CD4-positive, alpha-beta T cell (primary cell): ENCODE measurements at places on chromosomes 12 and 14. TPM values are rescaled to one million over a fixed set of nuclear protein-coding genes. Genes with fewer than 3 reads are reported as not detected.
A peak's percentile ranks its signal among the peaks of the same experiment; 100 is the strongest.

- H3K36me3 ChIP-seq = peaks cover 6% of the 10 kb centered on the region
- peak overlapping the region; percentile 89 for H3K27ac ChIP-seq
- no peaks in the 10 kb centered on the region for H3K27me3 ChIP-seq
- H3K4me3 ChIP-seq = peak overlapping the region; percentile 98
Measured at GRCh38 chr14:58200480-58200841, 512 bp downstream of the ACTR10 start.

DNA sequence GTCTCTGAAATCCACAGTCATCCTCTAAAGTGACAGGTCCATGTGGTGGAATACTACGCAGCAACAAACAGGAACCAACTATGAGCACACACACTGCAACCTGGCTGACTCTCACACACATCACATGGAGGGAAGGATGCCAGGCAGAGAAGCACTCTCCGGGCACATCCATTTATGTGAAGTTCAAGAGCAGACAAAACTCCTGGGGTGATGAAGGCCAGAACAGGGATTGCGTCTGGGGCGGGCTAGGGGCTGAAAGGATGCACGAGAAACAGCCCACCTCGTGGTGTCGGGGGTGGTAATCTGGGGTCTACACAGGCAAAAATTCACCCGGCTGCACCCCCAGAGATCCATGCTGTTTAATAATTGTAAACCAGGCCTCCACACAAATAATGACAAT is 100.2 kb downstream of the DICER1 start:
- H3K36me3 ChIP-seq = no peaks in the 10 kb centered on the region
- H3K27ac ChIP-seq = no peak overlapping the region
- H3K4me1 ChIP-seq = peaks cover 6% of the 10 kb centered on the region
- no peak overlapping the region for H3K4me3 ChIP-seq

- no peak overlapping the region for H3K27ac ChIP-seq
- no peaks in the 10 kb centered on the region for H3K4me1 ChIP-seq
- DNase-seq = no peak
- H3K27me3 ChIP-seq = no peaks in the 10 kb centered on the region
Measured at GRCh38 chr12:129827102-129827865, 76.5 kb downstream of the TMEM132D start.

- no peak for DNase-seq
- H3K36me3 ChIP-seq = peaks cover 98% of the 10 kb centered on the region
- peaks cover 9% of the 10 kb centered on the region for H3K4me1 ChIP-seq
- no peak overlapping the region for H3K4me3 ChIP-seq
- H3K27me3 ChIP-seq = no peaks in the 10 kb centered on the region
Measured at GRCh38 chr12:53461591-53461990, 9.7 kb downstream of the PCBP2 start.

GRCh38 chr12:632102-632696 is 31.0 kb downstream of the NINJ2 start:
- H3K4me3 ChIP-seq = no peak overlapping the region
- DNase-seq = no peak
- peaks cover 37% of the 10 kb centered on the region for H3K4me1 ChIP-seq
- H3K27ac ChIP-seq = no peak overlapping the region
- no peaks in the 10 kb centered on the region for H3K36me3 ChIP-seq

DNA sequence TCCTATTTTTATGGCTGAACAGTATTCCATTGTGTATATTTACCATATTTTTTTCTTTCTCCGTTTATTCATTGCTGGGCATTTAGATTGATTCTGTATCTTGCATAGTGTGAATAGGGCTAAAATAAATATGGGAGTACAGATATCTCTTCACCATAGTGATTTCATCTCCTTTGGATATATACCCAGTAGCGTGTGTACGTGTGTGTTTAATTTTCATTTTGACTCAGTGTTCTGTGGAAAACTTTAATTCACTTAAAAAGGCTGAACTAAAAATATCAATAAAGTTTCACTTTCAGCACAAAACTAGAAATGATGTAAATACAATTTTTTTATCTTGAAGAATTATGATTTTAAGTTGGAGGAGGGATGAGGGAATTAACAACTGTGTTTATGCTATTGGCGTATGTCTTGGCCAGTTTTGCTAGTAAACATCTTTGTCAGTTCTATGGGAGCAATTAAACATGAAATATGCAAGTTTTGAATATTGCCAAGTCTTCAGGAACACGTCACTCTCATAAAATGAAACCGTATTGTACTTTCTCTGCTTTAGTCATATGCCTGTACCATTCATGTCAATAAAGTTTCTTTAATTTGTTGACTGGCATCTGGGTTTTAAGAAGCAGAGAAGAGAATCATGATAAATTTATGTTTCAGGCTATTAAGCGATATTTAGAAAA is 99.8 kb downstream of the PTGER2 start:
- no peaks in the 10 kb centered on the region for H3K4me1 ChIP-seq
- H3K4me3 ChIP-seq = no peak overlapping the region
- no peaks in the 10 kb centered on the region for H3K36me3 ChIP-seq
- H3K27ac ChIP-seq = no peak overlapping the region

- DNase-seq = no peak
- no peaks in the 10 kb centered on the region for H3K36me3 ChIP-seq
- H3K4me3 ChIP-seq = no peak overlapping the region
- no peaks in the 10 kb centered on the region for H3K27me3 ChIP-seq
Measured at GRCh38 chr14:91094772-91095171, 19.1 kb upstream of the DGLUCY start.

GRCh38 chr12:65187665-65188064 is 18.3 kb downstream of the LEMD3 start:
- H3K27ac ChIP-seq = no peak overlapping the region
- H3K4me1 ChIP-seq = peaks cover 5% of the 10 kb centered on the region
- DNase-seq = no peak

DNA sequence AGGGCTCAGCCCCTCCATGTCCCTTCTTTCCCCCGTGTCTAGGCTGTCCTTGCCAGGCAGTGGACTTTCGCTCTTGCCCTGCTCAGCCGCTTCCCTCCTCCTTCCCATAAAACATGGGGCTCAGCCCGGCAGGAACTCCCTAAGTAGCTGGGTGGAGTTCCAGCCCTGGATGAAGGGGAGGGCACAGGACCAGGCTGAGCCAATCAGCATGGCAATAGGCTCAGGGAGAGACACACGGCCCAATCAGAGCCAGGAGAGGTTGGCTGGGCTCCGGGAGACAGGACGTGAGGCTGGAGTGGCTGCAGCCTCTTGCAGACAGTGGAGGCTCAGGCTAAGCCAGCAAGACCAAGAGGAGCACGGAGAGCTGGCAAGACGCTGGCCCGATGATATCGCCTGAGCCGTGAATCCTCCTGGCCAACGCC is 54.3 kb downstream of the GALNT9 start:
- peaks cover 5% of the 10 kb centered on the region for H3K4me1 ChIP-seq
- H3K27ac ChIP-seq = no peak overlapping the region
- no peak for DNase-seq
- peaks cover 13% of the 10 kb centered on the region for H3K27me3 ChIP-seq
- no peak overlapping the region for H3K4me3 ChIP-seq

DNA sequence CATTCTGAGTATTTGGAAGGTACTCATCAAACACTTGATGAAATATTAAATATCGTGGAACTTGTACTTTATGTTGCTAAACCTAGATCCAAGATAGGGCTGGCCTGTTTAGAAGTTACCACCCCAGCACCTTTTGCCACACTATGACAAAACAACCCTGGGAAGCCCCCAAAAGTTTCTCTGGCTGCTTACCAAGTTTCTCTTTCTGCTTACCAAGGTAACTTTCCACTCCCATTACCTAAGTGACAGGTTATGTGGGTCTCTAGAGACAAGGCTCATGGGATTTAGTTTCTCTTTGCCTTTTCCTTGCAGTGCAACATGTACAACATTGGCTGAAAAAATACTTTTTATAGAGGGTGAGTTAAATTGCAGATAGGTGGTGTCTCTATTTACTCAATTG is 28.9 kb upstream of the PPM1A start:
- H3K36me3 ChIP-seq = no peaks in the 10 kb centered on the region
- H3K4me3 ChIP-seq = no peak overlapping the region
- H3K27ac ChIP-seq = no peak overlapping the region
- DNase-seq = no peak
- no peaks in the 10 kb centered on the region for H3K4me1 ChIP-seq
- peaks cover 2% of the 10 kb centered on the region for H3K27me3 ChIP-seq

DNA sequence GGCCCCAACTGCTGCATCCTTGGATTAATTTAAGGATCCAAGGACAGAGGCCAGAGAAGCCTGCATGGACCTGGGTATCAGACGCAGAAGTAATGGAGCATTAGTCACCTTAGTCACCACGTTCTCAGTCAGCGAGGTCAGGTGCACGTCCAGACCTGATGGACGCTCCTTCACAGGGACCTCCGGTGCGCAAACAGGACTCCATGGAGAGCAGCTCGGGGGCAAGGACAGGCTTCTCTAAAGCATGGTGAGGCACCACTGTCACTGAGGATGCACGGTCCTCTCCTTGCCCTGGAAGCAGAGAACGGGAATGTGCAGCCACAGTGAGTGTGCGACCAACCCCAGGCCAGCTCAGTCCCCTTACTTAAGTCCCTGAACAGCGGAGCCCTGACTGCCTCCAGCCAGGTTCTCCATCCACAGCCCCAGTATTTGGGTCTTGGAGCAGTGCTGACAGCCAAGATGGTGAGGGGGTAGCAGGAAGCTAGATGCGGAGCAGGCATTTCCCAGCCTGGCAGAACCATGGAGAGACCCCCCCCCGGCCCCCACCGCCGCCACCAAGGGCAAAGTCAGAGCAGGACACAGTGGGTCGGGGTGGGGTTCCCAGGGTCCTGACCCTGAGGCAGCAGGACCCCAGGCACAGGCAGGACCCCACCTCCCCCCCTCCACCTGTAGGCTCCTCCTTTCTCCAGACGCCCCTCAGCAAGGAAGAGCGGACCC is 253.4 kb upstream of the SFSWAP start:
- H3K27ac ChIP-seq = no peak overlapping the region
- peaks cover 3% of the 10 kb centered on the region for H3K27me3 ChIP-seq
- no peak for DNase-seq
- H3K4me3 ChIP-seq = no peak overlapping the region

DNA sequence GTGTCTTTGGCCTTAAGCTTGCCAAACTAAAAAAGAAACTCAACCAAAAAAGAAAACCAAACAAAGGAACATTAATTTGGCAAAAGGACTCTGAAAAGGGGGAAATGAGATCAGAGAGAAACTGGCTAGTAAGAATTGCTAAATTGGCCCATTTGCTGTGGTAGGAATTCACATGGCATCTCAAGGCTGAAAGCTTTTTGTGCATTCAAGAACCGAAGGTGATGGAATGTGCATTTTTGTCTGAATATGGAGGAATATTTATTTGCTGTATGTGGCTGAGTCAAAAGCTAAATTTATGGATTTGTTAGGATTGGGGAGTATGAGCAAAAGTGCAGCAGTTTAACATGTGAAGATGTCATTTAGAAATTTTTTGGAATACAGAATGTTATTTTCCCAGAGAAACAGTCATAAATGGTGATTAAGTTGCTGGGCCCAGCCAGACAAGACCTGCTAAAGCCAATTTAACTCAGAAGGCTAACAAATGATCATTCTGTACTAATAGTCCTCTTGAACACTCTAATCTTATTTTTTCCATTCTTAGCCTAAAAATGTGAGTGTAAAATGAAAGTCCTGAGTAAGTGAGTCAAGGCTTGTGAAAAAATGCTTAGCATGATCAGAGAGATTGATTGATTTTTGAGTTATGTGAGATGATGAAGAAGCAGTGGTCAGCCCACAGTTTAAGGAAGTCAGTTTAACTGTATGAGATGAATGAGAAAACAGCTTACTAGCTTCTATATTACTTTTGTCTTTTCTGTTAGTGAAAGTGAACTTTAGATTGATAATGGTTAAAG is 94.1 kb downstream of the ANO6 start:
- peaks cover 8% of the 10 kb centered on the region for H3K36me3 ChIP-seq
- no peak overlapping the region for H3K4me3 ChIP-seq
- H3K27ac ChIP-seq = no peak overlapping the region
- no peaks in the 10 kb centered on the region for H3K4me1 ChIP-seq
- DNase-seq = no peak

- H3K27ac ChIP-seq = no peak overlapping the region
- DNase-seq = no peak
- H3K27me3 ChIP-seq = no peaks in the 10 kb centered on the region
Measured at GRCh38 chr12:70415987-70416386, 49.9 kb downstream of the KCNMB4 start.

DNA sequence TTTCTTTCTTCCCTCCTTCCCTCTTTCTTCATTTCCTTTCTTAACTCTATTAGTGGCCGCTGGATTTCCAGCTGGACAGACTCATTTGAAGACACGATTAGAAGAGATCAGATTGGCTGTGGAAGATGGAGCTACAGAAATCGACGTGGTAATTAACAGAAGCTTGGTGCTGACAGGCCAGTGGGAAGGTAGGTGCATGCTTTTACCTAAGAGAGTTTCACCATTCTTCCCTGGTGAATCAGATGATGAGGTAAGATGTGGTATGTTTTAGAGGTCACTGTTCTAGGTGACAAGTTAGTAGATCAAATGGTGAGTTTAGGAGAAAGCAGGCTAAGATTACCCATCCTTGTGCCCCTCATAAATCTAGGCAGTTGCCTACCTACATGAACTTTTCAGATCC is 51.6 kb downstream of the DERA start:
- H3K36me3 ChIP-seq = peaks cover 23% of the 10 kb centered on the region
- no peaks in the 10 kb centered on the region for H3K4me1 ChIP-seq
- no peaks in the 10 kb centered on the region for H3K27me3 ChIP-seq
- H3K27ac ChIP-seq = no peak overlapping the region
- no peak overlapping the region for H3K4me3 ChIP-seq
- DNase-seq = no peak

DNA sequence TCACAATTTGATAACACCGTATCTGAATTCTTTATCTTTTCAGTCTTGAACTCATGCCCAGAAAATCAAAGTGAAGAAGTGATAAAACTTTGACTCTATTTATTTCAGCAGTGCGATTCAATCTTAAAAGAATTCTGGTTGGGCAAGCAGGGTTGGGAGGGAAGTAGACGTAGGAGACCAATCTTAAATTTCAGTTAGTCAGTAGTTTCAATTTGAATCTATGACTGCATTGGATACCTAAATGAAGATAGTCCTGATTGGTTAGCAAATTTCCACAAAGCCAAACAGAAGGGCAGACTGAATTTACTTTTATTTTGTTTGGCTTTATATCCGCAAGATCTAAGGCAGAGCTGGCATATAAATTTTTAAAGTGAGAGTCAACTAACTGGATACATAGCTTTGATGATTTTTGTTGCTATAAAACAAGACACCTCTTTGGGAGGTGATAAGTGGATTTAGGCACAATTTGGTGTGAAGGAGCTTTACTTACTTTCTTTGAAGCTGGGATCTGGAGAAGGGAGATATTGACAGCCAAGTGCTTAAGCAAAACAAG is 2.6 kb downstream of the ACSS3 start:
- no peak overlapping the region for H3K4me3 ChIP-seq
- no peak for DNase-seq
- no peaks in the 10 kb centered on the region for H3K4me1 ChIP-seq
- no peak overlapping the region for H3K27ac ChIP-seq
- peaks cover 6% of the 10 kb centered on the region for H3K27me3 ChIP-seq

DNA sequence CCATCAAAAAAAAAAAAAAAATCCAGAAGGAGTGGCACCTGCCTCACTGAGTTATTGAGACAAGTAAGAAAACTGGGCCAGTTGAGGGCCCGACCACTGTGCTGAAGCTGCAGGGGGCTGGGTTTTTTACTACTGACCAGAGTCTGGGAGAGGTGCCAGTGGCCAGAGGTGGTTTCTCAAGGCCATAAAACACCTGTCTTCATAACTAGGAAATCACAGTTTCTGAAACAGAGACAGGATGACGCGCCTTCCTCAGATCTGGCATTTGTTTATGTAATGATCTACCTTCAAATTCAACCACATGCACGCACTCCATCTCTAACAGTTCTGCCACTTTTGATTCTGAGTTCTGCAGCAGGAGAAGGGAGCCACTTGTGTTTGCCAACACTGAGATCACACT is 12.7 kb downstream of the TSPAN11 start:
- H3K4me1 ChIP-seq = no peaks in the 10 kb centered on the region
- no peaks in the 10 kb centered on the region for H3K27me3 ChIP-seq
- DNase-seq = no peak
- no peak overlapping the region for H3K27ac ChIP-seq
- H3K4me3 ChIP-seq = no peak overlapping the region

TMEM229B gene
- 9.1 TPM for total RNA-seq

VPS33A gene
- 12.0 TPM for total RNA-seq

KCNC2 gene
- total RNA-seq = not detected
